ENCODE measurements at places on chromosomes 5 and 9. TPM values are rescaled to one million over a fixed set of nuclear protein-coding genes. Genes with fewer than 3 reads are reported as not detected.

GRCh38 chr5:37945446-37945845 lies 105.6 kb upstream of the GDNF start:
- H3K27ac ChIP-seq: no peak overlapping the region
- H3K36me3 ChIP-seq: no peaks in the 10 kb centered on the region
- no peaks in the 10 kb centered on the region for H3K27me3 ChIP-seq
- no peaks in the 10 kb centered on the region for H3K4me1 ChIP-seq

DNA sequence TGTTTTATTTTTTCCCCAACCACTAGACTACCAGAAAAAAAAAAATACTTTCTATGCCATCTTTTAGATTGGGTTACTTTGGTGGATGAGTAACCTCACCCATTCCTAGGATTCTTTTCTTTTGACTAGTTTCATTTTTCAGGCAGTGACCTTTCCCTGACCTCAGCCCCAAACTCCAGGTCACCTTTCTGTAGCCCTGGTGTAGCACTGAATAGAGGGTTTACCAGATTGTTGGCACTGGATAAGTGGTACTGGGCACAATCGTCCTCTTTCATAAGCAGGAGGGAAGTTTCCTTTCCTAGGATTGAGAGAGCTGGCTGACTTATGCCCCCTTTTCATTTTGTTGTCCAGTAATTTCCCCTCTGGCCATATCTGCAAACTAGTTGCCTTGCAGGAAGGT lies 169.4 kb upstream of the TMEM161B start:
- no peaks in the 10 kb centered on the region for H3K36me3 ChIP-seq
- H3K4me3 ChIP-seq: no peak overlapping the region
- H3K4me1 ChIP-seq: no peaks in the 10 kb centered on the region
- no peak for DNase-seq
- H3K27me3 ChIP-seq: no peaks in the 10 kb centered on the region
- no peak overlapping the region for H3K27ac ChIP-seq

GRCh38 chr5:178831049-178831448 lies 28.7 kb upstream of the ZNF354B start:
- H3K4me3 ChIP-seq: no peak overlapping the region
- no peaks in the 10 kb centered on the region for H3K36me3 ChIP-seq
- DNase-seq: no peak
- H3K27me3 ChIP-seq: no peaks in the 10 kb centered on the region
- no peak overlapping the region for H3K27ac ChIP-seq

DNA sequence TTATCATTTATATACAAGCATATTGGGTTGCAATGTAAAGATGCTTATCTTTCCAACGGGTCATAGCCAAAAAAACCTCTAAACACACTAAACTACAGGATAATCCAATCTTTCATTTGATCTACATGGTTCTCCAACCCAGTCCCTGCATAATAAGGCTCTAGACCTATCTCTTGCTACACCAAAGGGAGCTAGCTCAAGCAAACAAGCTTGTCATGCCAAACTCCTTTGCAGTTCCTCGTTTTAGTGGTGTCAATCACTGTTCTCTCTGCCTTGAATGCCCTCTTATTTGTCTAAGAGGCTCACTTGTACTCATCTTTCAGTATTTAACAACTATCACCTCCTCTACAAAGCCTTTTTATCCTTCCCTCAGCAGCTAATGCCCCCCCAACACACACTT lies 5.6 kb downstream of the HOMER1 start:
- H3K36me3 ChIP-seq: no peaks in the 10 kb centered on the region
- H3K4me1 ChIP-seq: no peaks in the 10 kb centered on the region
- no peak overlapping the region for H3K4me3 ChIP-seq
- DNase-seq: no peak

DNA sequence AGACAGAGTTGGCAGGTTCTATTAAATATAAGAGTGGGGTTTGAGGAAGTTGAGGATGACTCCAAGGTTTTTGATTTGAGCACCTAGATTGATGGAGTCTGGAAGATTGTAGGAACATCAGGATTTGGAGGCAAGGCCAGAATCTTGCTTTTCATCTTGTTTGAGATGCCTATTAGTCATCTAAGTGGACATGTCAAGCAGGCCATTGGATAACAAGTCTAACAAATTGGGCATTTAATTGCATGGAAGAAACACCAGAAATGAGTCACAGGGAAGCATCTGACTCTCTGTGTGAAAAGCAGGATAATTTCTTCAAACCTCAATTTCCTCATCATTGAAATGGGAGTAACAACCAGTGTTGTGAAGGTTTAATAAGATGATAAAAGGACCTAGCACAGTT lies 53.3 kb upstream of the ARL15 start:
- no peak for DNase-seq
- H3K27me3 ChIP-seq: no peaks in the 10 kb centered on the region
- no peaks in the 10 kb centered on the region for H3K36me3 ChIP-seq
- H3K27ac ChIP-seq: no peak overlapping the region
- no peak overlapping the region for H3K4me3 ChIP-seq

GRCh38 chr5:32098890-32099310 lies 75.2 kb downstream of the GOLPH3 start:
- H3K36me3 ChIP-seq: no peaks in the 10 kb centered on the region
- H3K27me3 ChIP-seq: no peaks in the 10 kb centered on the region
- H3K4me3 ChIP-seq: no peak overlapping the region
- no peaks in the 10 kb centered on the region for H3K4me1 ChIP-seq

DNA sequence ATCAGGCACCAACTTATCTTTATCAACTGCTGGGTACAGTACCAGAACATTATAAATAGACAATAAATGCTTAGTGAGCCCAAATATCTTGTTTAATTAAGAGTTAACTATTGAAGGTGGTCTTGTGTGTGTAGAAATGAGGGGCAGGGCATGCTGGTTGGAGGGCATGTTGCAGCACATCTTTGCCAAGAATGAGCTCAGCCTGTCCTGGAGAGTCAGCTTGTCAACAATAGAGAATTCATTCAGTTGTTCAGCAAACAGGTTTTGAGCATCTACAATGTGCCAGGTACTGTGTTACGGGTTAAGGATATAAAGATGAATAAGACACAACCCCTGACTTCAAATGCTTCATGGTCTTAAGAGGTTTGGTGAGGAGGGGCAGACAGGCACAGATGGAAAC lies 19.2 kb upstream of the F2RL1 start:
- DNase-seq: no peak
- H3K27me3 ChIP-seq: no peaks in the 10 kb centered on the region
- H3K27ac ChIP-seq: no peak overlapping the region

GRCh38 chr5:154242442-154242841 lies 51.9 kb downstream of the GALNT10 start:
- no peak overlapping the region for H3K4me3 ChIP-seq
- no peaks in the 10 kb centered on the region for H3K27me3 ChIP-seq
- no peaks in the 10 kb centered on the region for H3K4me1 ChIP-seq

DNA sequence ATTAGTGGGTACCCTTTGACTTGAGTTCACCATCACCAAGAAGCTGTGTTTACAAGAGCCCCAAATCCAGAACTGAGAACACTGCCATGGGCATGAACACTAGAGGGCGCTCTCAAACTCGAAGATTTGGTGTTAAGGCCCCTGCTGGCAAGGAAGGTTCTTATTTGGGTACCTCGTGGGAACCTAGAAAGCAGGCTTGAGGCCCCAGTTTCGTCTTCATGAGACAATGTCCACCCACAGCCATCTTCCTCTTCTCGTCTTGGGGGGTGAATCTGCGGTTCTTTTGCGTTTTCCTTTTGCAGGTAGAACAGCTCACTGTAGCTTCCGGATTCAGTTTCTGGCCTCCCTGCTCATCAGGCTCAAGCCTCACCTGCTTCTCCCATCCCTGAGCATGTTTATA lies 184.0 kb downstream of the SEMA5A start:
- H3K27ac ChIP-seq: no peak overlapping the region
- no peaks in the 10 kb centered on the region for H3K4me1 ChIP-seq
- no peaks in the 10 kb centered on the region for H3K27me3 ChIP-seq

DNA sequence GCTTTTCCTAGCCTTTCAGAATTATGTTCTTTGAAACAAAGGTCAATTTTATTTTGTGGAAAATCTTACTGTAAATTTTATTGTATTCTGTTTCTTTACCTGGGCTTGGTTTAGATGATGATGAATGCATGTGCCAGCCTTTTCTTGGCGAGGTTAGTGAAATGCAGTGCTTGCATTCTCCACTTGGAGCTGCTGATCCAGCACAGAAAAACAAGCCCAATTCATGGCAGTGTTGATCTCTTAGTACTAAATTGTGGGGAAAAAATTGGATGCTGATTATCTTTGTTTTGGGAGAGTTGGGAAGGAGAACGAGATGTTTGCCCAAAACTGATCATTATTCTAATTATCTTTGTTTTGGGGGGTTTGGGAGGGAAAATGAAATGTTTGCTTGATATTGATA lies 3.7 kb downstream of the HABP4 start:
- no peak for DNase-seq
- no peak overlapping the region for H3K4me3 ChIP-seq
- peaks cover 13% of the 10 kb centered on the region for H3K4me1 ChIP-seq
- no peaks in the 10 kb centered on the region for H3K27me3 ChIP-seq
- no peaks in the 10 kb centered on the region for H3K36me3 ChIP-seq

The TMEM252 gene
- total RNA-seq: not detected

The ZNF354C gene
- total RNA-seq: 2.0 TPM

The TSTD2 gene
- total RNA-seq: 17.2 TPM

The IFNB1 gene
- total RNA-seq: not detected

The NUP155 gene
- 16.1 TPM for total RNA-seq

The SNCB gene
- not detected for total RNA-seq

The ALDH7A1 gene
- total RNA-seq: 25.7 TPM

The ECSCR gene
- total RNA-seq: 24.8 TPM
